ENCODE measurements at places on chromosomes 16 and 17.

DNA sequence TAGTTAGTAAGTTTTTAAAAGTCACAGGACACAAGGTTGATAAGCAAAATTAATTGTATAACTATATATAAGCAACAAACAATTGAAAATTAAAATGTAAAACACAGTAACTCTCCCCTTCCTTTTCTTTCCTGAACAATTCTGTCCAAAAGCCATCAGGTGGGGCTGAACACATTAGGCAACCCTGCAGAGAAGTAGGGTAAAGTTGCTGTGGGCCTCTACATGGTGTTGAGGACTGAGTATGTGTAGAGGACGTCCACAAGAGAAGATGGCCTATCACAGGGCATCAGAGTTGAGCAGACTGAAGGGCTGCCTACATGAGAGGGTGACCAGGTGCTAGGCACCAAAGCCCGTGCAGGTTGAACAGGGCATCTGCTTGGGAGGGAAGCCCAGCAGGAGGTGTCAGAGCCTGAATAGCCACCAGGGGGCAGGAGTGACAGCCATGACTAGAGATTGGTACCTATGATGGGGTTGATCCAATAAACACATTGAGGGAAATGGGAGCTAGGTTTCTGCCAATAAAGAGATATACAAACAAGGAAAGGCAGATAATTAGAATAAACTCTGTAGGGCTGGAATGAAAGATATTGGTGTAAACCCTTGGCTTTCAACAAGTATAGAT is 415.1 kb downstream of the NPIPA8 start:
- no peak for DNase-seq

GRCh38 chr16:13041646-13042290 is 140.4 kb downstream of the SHISA9 start:
- DNase-seq = peak; percentile 10

DNA sequence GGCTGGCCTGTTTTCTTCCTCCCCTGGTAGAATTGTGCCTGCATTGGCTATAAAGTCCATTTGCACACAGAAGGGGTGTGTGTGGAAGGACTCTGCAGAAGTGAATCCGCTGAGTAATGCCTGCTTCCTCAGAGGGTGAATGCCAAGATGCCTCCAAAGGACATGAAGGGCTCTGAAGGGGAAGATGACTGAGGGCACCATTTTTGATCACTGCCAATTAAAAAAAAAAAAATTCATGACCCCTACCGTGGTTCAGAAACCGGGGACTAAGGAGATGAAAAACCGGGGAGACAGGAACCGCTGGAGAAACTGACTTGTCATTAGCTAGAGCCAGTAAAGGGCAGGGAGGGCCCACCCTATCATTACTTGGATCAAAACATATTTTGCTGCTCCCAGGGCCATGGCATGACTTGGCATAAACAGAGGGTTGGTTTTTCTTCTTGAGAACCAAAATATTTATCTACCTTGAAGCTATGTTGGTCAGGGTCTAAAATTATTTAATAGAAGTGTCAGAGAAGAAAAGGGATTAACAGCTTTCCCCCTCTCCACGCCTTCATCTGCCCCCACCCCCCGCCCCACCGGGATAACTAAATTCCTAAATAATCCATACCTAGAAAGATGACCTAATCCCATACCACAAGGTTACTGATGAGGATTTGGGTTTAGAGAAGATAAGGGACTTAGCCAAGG is 3.6 kb upstream of the USP7 start:
- DNase-seq = no peak

GRCh38 chr16:74734361-74735161 is 33.9 kb upstream of the MLKL start:
- no peak for DNase-seq

DNA sequence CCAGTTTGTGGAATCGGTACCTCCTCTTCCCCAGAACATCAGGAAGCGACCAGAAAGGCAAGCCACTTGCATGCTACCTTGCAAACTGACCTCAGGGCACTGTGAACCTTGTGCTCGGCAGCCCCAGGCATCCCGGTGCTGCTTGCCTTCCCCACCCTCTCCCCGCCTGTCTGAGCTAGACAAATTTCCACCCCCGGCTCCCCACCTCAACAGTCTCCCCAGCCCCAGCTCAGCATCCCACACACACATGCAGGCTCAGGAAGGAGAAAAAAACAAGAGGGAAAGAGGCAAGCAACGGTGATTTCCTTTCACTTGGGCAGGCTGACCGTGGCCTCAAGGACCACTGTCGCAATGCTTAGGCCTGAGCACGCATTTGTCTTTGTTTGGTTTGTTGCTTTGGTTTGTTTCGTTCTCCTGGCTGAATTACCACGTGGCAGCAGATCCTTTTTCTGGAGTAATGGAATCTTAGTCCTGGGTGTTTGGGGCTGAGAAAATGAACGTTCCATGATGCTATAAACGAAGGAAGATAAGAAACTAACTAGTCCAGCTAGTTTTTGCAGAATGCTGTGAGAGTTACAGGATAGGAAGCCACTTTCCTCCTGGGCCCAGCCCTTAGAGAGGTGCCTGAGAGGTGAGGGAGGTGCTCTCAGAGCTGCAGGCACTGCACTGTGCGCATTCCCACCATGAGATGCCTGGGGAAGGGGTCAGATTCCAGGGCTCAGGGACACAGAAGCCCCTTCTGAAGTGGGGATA is 27.9 kb downstream of the SDK2 start:
- no peak for DNase-seq

GRCh38 chr16:50216231-50216630 is 50.1 kb upstream of the ADCY7 start:
- no peak for DNase-seq

DNA sequence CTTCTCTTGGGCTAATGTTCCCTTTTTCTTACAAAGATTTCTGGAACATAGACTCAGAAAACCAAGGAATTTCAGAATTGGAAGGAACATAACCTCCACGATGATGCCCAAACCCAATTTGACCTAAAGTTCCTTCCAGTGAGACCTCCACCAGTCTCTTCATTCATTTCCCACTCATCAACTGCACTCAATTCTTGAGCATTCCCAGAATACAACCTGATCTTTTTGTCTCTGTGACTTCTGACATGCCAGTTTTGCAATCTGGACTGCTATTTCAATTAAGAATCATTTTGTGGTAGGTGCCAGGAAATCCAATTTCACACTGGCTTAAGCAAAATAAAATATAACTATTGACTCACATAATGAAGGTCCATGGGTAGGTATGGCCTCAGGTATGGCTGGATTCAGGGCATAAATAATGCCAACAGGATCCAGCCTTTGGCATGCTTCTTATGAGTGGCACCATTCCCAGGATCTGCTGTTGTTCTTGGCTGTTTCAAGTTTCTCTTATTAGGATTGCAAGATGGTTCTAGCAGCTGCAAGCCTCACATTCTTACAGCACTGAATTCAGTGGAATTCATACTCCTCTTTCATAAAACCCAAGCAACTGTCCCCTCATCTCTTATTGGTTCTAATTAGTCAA is 184.3 kb downstream of the HS3ST4 start:
- DNase-seq = no peak

GRCh38 chr16:86547286-86547685 is 7.7 kb downstream of the MTHFSD start:
- DNase-seq = no peak

DNA sequence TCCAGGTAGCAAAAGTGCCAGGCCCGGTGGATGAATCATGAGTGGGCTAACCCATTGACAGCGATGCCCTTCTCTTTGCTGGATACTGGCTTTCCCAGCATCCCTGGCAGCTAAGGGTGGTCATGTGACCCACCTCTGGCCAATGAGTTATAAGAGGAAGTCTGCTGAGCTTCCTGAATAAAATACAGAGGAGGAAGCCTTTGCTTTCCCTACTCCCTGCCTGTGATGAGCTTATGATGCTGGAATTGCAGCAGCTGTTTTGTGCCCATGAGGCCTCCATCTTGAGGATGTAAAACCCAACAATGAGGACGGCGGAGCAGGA is 15.0 kb upstream of the ATP2A3 start:
- no peak for DNase-seq
